ENCODE measurements at places on chromosomes 3 and 15.
A peak's percentile ranks its signal among the peaks of the same experiment; 100 is the strongest.

GRCh38 chr3:37997342-37997741 lies 6.8 kb downstream of the VILL start:
- H3K36me3 ChIP-seq: peaks cover 44% of the 10 kb centered on the region
- H3K27me3 ChIP-seq: no peaks in the 10 kb centered on the region
- H3K27ac ChIP-seq: no peak overlapping the region

DNA sequence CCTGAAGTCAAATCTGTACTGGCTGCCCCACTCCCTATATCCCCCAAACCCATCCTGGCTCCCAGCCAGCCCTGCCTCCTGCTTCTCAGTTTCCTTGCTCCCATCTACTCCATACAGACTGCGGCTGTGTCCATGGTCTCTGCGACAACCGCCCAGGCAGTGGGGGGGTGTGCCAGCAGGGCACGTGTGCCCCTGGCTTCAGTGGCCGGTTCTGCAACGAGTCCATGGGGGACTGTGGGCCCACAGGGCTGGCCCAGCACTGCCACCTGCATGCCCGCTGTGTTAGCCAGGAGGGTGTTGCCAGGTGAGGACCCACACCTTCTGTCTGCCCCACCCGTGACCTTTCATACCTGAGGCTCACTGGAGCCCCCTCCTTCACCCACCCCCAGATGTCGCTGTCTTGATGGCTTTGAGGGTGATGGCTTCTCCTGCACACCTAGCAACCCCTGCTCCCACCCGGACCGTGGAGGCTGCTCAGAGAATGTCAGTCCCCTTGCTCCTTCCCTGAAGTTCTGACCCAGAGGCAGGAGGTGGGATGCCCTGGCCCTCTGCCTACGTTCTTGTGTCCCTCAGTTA lies 14.7 kb downstream of the STAB1 start:
- H3K27me3 ChIP-seq: no peaks in the 10 kb centered on the region
- H3K4me1 ChIP-seq: no peaks in the 10 kb centered on the region
- no peaks in the 10 kb centered on the region for H3K36me3 ChIP-seq
- DNase-seq: no peak
- no peak overlapping the region for H3K27ac ChIP-seq

DNA sequence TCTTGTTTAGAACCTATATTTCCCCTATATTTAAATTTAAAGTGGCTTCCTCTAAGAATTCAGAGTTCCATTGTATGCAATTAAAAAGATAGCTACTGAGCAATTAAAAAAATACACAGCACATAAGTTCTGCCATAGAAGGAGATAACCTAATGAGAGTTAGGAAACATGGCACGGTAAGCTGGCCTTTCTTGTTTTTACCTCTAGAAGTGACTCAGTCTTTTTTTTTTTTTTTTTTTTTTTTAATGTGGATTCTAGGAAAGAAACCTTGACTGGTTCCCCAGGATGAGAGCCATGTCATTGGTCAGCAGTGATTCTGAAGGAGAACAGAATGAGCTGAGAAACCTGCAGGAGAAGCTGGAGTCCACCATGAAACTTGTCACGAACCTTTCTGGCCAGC lies 142.7 kb upstream of the BHLHE40 start:
- no peak for DNase-seq
- H3K27ac ChIP-seq: no peak overlapping the region
- H3K4me3 ChIP-seq: no peak overlapping the region
- H3K4me1 ChIP-seq: peaks cover 24% of the 10 kb centered on the region
- H3K27me3 ChIP-seq: no peaks in the 10 kb centered on the region
- peaks cover 15% of the 10 kb centered on the region for H3K36me3 ChIP-seq

- no peak for DNase-seq
- no peaks in the 10 kb centered on the region for H3K27me3 ChIP-seq
- H3K36me3 ChIP-seq: no peaks in the 10 kb centered on the region
- no peak overlapping the region for H3K4me3 ChIP-seq
Measured at GRCh38 chr3:23017801-23018200, 185.3 kb upstream of the UBE2E2 start.

DNA sequence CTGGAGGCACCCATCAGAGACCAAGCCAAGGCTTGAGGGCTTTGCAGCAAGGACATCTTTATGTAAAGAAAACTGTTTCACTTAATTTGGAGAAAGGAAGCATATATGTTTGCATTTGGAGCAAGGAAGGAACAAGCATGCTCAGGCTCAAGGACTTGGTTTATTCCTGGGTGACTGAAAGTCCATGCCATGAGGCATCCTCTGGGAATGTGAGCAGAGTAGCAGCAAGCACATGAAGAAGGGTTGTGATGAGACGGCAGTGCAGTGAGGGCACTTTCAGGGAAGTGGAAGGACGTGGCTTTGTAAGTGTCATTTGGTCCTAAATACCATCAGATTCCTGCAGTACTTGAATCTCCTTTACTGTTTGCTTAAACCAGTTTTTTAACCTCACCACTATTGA lies 26.8 kb downstream of the POLG start:
- H3K4me3 ChIP-seq: no peak overlapping the region
- H3K27me3 ChIP-seq: no peaks in the 10 kb centered on the region
- no peak overlapping the region for H3K27ac ChIP-seq

- no peak overlapping the region for H3K27ac ChIP-seq
- H3K4me3 ChIP-seq: no peak overlapping the region
- H3K27me3 ChIP-seq: no peaks in the 10 kb centered on the region
- no peak for DNase-seq
Measured at GRCh38 chr3:25768851-25769250, 14.4 kb downstream of the NGLY1 start.

DNA sequence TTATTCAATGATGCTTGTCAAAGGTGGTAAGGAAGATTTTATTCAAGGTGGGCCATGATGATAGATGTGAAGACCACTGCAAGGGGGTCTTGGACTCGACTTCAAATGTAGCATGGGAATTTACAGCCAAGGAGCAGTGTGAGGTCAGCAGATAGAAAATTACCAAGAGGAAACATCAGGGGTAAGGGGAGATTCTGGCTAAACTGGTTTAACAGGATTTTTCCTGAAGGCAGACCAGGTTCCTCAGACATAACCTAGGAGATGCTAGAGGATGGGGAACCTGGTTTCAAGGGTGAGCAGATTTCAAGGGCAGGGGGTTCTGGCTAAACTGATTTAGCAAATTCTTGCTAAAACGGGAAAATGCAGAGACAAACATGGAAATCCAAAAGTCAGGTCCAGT lies 464.9 kb downstream of the TAFA4 start:
- H3K27me3 ChIP-seq: no peaks in the 10 kb centered on the region
- no peak overlapping the region for H3K27ac ChIP-seq

- H3K36me3 ChIP-seq: no peaks in the 10 kb centered on the region
- no peaks in the 10 kb centered on the region for H3K4me1 ChIP-seq
- H3K27me3 ChIP-seq: peaks cover 6% of the 10 kb centered on the region
- no peak for DNase-seq
- no peak overlapping the region for H3K27ac ChIP-seq
Measured at GRCh38 chr3:24837601-24838000, 343.0 kb upstream of the THRB start.

DNA sequence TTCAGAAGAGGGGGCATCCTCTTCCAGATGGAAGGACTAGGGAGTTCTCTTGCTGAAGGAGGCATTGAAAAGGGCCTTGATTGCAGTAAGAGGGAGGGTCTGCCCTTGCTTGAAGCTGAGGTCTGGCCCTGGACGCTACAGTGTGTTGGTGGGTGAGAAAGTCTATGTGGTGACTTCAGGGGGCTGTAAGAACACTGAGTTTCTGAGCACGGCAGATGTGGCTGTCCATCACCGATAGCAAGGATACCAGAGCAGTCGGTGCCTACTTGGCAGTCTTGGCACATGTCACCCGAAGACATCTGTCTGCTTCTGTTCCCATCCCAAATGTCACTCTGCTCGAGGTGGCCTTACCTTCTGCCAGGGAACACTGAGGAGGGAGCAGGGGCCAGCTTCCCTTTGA lies 631.1 kb upstream of the CFAP20DC start:
- H3K36me3 ChIP-seq: no peaks in the 10 kb centered on the region
- H3K4me1 ChIP-seq: no peaks in the 10 kb centered on the region
- no peak overlapping the region for H3K27ac ChIP-seq
- DNase-seq: no peak

- DNase-seq: no peak
- no peaks in the 10 kb centered on the region for H3K36me3 ChIP-seq
- no peaks in the 10 kb centered on the region for H3K4me1 ChIP-seq
- no peak overlapping the region for H3K4me3 ChIP-seq
- H3K27me3 ChIP-seq: no peaks in the 10 kb centered on the region
- no peak overlapping the region for H3K27ac ChIP-seq
Measured at GRCh38 chr15:66628976-66629723, 63.4 kb upstream of the LCTL start.

DNA sequence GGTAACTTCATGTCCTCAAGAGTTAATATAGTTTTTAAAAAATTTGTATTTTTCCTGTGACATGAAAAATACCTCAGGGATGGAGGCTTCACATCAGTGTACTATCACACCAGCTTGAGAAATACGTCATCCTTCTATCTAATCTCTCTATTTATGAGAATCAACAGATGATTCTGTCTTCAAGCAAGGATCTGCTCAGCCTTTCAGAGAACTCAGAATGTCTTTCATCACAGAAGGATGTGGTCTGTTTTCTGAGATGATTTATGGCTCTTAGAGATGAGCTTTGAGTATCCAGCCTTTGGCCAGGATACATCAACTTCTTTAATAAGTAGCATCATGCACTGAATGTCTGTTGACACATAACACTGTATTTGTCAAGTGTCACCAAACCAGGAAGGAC lies 193.9 kb downstream of the DTWD1 start:
- DNase-seq: peak; percentile 57
- H3K36me3 ChIP-seq: peaks cover 2% of the 10 kb centered on the region
- H3K4me3 ChIP-seq: no peak overlapping the region
- H3K27ac ChIP-seq: no peak overlapping the region

DNA sequence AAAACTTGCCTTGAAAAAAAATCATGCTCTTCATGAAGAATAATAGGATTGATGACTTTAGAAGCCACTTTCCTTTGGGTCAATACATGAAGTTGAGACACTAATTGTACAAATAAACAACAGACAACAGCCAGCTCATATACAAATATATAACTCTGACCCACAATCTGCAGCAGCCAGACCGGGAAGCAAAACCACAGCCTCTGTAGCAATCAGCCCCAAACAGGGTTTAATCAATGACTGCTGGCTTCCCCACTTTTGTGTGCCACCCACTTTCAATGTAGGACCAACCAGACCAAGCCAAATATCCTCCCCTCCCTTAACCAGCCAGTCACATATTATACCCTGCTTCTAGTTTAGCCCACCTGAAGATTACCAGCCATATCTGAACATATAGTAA lies 39.0 kb downstream of the IFT57 start:
- no peak overlapping the region for H3K4me3 ChIP-seq
- DNase-seq: peak; percentile 48
- H3K4me1 ChIP-seq: no peaks in the 10 kb centered on the region

DNA sequence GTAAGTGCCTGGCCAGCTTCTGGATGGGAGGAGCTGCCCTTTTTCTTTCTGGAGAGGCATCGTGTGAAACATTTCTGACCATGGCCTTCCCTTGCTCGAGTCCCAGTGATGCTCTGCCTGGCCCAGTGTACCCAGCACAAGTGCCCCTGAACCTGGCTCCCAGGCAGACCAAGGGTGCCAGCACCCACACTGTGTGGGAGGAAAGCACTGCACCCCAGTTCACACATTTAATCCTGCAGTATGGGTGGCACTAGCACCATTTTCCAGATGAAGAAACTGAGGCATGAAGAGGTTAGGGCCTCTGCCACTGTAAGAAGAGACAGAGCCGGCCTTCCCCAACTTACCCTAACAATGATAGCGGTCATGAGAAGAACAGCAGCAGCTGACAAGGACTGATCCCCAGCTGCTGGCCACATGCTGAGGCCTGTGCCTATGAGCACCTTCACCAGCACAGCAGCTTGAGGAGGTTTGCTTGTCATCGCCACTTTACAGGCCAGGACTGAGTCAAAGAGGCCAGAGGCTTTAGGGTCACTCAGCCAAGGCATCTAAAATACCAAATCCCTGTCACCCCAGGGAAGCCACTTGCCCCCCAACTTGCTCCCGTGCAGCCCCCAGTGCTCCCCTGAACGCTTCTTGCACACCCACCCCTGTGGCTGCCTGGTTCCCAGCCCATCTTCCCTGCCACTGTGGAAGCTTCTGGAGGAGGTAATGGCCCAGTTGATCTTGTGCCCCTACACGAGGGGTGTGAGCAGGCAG lies 15.0 kb downstream of the PRR23E start:
- H3K4me1 ChIP-seq: no peaks in the 10 kb centered on the region
- H3K4me3 ChIP-seq: no peak overlapping the region
- H3K36me3 ChIP-seq: no peaks in the 10 kb centered on the region
- peaks cover 11% of the 10 kb centered on the region for H3K27me3 ChIP-seq
- DNase-seq: no peak
- H3K27ac ChIP-seq: no peak overlapping the region

GRCh38 chr3:61194892-61195538 lies 56.2 kb downstream of the FHIT start:
- H3K4me1 ChIP-seq: no peaks in the 10 kb centered on the region
- H3K4me3 ChIP-seq: no peak overlapping the region
- H3K27ac ChIP-seq: no peak overlapping the region
- DNase-seq: peak; percentile 29

DNA sequence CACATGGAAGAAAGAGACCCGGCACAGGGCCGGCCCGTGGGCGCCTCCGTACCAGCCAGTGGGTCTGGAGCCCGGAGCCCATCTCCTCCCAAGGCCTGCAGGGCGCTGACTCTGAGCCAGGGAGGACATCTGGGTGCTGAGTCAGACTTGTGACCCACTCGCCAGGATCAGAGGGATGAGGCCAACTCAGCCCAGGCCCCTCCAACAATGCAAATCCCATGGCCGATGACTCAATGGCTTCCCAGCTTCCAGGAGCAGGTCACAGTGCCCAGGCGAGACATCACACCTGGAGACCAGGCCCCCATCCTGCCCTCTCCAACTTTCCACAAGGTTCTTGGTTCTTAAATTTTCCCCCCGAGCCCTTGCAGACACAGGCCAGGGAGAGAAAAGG lies 95.1 kb downstream of the LRIG1 start:
- H3K4me3 ChIP-seq: no peak overlapping the region
- H3K36me3 ChIP-seq: peaks cover 6% of the 10 kb centered on the region
- no peaks in the 10 kb centered on the region for H3K27me3 ChIP-seq
- H3K27ac ChIP-seq: no peak overlapping the region
- no peaks in the 10 kb centered on the region for H3K4me1 ChIP-seq

DNA sequence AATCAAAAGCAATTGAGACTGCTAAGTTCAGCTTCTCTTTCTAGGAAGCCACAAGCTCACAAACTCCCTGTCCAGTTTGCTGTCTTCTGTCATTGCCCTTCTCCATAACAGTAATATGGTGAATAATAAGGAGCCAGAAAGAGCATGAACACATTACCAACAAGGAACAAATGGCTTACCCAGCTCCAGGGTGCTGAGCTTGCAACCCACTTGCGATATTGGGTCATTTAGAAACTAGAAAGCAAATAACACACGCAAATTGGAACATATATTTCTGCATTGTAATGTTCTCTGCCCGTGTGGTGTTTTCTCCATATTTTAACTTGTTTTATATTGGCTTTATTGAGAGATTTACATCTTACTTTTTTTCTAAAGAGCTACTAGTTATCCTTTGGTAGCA lies 325.3 kb downstream of the GBE1 start:
- no peak for DNase-seq
- H3K4me3 ChIP-seq: no peak overlapping the region
- H3K4me1 ChIP-seq: no peaks in the 10 kb centered on the region

- H3K27ac ChIP-seq: no peak overlapping the region
- H3K27me3 ChIP-seq: peaks cover 2% of the 10 kb centered on the region
- H3K4me1 ChIP-seq: peaks cover 14% of the 10 kb centered on the region
- peak; percentile 13 for DNase-seq
- H3K4me3 ChIP-seq: no peak overlapping the region
Measured at GRCh38 chr3:12229146-12229851, 59.6 kb upstream of the PPARG start.

All from common myeloid progenitor, CD34-positive (primary cell).